ENCODE measurements at places on chromosomes 7 and 10.
A peak's percentile ranks its signal among the peaks of the same experiment; 100 is the strongest.

GRCh38 chr10:95276367-95277200, 14.2 kb downstream of the PDLIM1 start:
- no peak for DNase-seq

DNA sequence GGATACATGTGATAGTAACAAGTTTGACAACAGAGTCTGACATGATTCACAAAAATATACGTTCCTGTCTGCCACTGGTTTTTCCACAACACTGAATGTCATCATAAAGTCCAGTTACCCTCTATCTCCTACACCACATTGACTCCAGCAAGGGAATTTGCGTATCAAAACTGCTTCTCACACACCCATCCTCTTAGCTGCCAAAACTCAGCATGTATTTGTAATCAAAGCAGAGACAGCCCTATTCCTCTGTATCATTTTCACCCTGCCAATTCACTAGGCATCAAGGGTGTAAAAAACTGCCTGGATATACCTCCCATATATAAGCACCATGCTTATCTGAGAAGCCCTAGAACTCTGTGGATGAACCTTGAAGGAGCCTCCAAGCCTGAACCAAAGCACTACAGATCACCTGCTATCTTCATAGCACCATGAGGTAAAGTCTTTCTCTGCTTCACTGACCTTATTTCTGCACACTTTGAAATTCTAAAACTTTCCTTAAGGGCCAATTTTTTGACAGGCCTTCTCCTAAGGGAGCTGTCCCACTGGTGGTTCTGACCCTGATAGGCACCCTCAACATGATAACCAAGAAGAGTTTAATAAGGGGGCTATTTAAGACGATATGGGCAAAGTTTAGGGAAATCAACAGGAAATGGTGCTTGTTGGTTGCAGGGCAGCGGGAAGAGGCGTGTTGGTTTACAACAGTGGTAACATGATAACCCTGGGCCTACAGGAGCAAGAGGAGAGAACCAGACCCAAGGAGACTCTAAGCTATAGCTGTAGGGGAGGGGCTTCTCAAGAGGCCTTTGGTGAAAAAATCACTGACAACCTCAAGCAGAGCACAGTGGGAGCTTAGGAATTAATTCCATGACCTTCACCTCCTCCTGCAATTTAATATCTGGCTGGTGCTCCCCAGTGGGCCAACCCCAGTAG, at the start of gene IFIT1B:
Gene IFIT1B (plus strand): TSS at position 352 of the 933 bp plus-strand sequence. CDS start 80 bp downstream, at position 432.
- no peak for DNase-seq

- no peak for DNase-seq
Measured at GRCh38 chr7:85095366-85095765, 91.5 kb downstream of the SEMA3D start.

- DNase-seq = no peak
Measured at GRCh38 chr10:25453619-25454018, 278.8 kb downstream of the GPR158 start.

GRCh38 chr7:150803161-150803860, 2.7 kb downstream of the TMEM176A start:
- DNase-seq = no peak

DNA sequence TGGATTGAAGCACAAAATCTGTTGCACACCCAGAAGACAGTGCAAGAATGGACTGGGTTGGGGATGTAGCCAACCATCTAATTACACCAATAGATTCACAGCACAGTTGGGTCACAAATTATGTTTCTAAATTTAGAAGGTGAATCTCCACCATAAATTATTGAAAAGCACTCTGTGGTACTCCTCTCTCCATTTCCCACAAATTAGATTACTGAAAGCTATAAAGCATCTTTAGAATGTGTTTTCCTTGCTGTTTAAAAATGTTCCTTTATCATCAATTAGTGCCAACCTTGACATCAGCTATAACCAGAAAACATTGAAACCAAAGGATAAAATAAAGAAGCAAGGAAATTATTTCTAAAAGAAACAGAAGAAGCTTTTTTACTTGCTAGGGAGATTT, 39.9 kb upstream of the HDAC9 start:
- DNase-seq = no peak

DNA sequence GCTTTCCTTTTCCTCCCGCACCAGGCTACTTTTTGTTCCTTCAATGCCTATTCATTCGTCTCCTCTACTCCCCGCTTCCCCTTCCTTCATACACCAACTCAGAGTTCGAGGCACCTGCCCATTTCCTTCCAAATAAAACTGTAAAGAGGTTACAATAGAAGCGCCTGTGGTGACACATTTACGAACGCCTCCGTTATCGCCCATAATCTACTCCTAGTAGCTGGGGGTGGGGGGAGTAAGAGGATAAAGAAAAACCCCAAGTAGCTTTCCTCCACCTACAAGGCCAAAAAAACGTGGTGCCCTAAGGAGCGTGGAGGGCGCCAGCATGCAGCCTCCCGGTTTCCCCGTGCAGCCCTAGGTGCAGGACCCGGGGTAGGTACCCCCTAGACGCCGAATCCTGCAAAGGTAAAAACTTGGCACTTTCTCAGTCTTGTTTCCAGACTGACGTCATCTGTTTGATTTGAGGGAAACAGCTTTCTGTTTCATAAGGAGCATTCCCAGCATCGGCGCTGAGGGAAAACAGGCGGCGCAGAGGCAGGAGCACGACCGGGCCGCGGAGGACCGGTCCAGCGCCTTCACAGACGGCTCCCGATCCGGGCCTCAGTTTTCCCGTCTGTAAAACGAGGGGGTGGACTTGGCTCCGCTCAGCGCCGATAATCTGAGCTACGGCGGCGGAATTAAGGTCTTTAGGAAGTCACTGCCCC, 922 bp downstream of the PPA1 start:
- no peak for DNase-seq

DNA sequence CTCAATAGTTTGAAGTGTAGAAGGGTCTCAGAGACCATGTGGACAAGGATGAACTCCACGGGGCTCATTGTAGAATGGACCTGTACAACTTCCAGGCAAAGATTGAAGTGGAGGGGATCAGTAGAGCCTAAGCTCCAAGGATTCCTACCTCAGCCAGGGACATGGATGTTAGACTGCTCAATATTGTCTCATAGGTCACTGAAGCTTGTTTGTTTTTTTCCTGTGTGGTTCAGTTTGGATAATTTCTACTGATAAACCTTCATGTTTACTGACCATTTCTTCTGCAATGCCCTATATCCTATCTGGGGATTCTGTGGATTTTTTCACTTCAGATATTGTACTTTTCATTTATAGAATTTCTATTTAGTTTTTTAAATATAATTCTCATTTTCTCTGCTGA, 8.9 kb downstream of the DYDC2 start:
- DNase-seq = no peak

- DNase-seq = no peak
Measured at GRCh38 chr10:32540691-32541470, 94.9 kb downstream of the CCDC7 start.

GRCh38 chr10:88500656-88501055, 82.5 kb downstream of the RNLS start:
- DNase-seq = no peak

- no peak for DNase-seq
Measured at GRCh38 chr7:37394158-37394557, 54.5 kb downstream of the ELMO1 start.

GRCh38 chr10:71312811-71313789, 6.0 kb upstream of the SLC29A3 start:
- DNase-seq = peak; percentile 36

GRCh38 chr10:43585981-43586729, 11.7 kb upstream of the ZNF239 start:
- DNase-seq = no peak

GRCh38 chr10:82762641-82763040, 887.6 kb downstream of the NRG3 start:
- no peak for DNase-seq

DNA sequence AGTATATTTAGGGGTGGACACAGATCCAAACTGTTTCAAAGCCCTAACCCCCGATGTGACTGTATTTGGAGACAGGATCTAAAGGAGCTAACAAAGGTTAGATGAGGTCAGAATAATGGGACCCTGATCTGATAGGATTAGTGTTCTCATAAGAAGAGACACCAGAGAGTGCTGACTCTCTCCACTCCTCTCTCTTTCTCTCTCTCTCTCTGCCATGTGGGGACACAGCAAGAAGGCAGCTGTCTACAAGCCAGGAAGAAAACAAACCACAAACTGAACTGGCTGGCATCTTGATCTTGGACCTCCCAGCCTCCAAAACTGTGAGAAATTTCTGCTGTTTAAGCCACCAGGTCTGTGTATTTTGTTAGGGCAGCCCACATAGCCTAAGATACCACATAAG, 84.7 kb upstream of the KDM7A start:
- DNase-seq = no peak

- no peak for DNase-seq
Measured at GRCh38 chr10:100774223-100774622, 28.8 kb downstream of the PAX2 start.

GRCh38 chr7:41881331-41882130, 178.6 kb upstream of the INHBA start:
- no peak for DNase-seq

DNA sequence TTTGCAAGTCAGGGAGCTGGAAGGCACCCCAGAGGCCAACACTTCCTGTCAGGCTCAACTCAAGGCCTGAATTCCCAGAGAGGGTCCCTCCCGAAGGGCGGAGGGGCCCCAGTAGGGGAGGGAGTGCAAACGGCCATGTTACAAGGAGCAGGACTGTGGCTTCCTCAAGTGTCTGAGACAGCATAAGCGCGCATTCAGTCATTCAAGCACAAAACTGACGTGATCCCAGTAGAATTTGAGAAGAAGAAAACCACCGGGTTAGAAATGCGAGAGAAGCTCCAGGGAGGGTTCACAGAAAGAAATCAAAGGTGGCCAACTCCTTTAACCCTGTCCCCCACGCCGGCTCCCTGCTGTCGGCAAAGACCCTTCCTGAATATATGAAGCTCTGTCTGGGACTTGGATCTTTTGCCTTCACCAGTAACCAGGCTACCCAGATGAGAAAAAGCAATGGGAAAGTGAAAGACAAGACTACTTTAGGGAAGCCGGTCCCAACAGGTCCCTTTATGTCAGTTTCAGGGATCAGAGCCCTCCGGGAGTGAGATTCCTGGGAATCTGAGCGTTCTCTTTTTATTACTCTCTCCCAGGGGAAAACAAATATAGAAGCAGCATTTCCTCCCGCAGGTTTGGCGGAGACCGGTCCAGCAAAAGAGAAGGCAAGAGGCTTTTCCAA, 1.3 kb downstream of the AFAP1L2 start:
- no peak for DNase-seq

DNA sequence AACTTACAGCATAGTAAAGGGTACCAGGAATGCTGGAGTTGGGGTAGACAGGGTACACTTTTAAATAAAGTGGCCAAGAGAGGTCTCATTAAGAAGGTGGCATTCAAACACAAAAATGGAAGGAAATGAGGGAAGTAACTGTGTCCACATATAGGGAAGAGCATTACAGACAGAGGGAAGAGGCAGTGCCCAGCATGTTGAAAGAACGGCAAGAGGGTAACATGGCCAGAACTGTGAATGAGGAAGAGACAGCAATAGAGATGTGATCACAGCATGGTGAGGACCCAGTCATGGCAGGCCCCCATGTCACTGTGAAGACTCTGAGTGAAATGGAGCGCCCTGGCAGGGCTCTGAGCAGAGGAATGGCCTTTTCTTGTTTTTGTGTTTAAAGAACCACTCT, 35.1 kb upstream of the ZNRF2 start:
- no peak for DNase-seq

DNA sequence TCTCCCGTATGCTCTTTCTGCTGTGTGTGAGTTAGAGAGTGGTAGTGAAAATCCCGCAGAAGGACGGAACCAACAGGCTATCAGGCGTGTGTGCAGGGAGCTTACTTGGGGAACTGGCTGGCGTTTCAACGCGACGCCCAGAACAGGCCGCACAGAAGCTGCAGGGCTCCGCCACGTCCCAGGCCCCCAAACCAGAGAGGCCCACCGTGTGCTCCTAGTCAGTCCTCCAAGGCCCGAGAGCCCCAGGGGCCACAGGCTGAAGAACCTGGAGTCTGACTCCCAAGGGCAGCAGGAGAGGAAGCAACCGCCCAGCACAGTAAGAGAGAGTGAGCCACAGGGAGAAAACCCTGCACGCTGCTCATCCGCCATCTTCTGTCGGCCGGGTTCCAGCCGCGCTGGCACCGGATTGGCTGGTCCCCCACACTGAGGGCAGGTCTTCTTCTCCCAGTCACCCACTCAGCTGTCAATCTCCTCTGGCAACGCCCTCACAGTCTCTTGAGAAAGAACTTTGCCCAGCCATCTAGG, 730.6 kb upstream of the VSTM2A start:
- DNase-seq = no peak

GRCh38 chr10:22682237-22683139, 31.9 kb downstream of the PIP4K2A start:
- no peak for DNase-seq

GRCh38 chr7:147509035-147509501, 1081.5 kb upstream of the C7orf33 start:
- peak; percentile 31 for DNase-seq

DNA sequence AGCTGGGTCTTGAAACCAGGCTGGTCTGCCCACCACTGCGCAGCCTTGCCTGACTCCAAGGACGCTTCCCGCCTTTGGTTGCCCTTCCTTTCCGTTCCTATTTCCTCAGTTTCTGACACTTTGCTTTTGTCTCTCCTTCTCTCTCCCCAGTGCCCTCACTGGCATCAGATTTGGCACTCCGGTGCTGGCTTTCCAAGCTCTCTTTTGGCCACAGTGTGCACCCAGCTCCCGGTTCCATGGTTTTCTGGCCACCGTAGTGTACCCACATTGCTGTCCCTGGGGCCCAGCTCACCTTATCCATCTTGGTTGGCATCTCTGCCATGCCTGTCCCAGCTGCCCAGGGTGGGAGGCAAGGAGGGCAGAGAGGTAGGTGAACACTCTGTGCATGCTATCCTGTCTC, 142.2 kb downstream of the PLXNA4 start:
- no peak for DNase-seq

DNA sequence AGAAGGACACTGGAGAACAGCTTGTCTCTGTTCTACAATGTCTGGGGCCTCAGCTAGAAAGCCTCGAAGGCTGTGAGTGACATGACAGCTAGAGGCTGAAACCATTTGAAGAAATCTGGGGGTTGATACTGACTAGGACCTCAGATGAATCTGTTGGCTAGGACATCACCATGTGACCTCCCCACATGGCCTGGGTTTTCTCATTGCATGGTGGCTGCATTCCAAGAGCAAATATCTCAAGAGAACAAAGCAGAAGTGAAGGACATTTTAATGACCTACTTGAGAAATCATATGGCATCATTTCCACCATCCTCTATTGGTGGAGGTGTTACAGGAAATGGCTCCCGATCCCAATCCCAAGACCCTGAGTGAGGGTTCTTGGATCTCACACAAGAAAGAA, 450.6 kb upstream of the AUTS2 start:
- peak; percentile 8 for DNase-seq
